ENCODE measurements at places on chromosomes 12 and 14.

GRCh38 chr12:41919048-41919447 is 225.6 kb downstream of the GXYLT1 start:
- no peak for DNase-seq

GRCh38 chr12:57611108-57611826 is at the start of gene ARHGEF25:
Gene ARHGEF25 (plus strand): TSS chr12:57611435. CDS start chr12:57611895, 460 bp downstream.
- DNase-seq, result peak; percentile 92

- DNase-seq, result no peak
Observed at GRCh38 chr14:76939015-76939742, 89.3 kb downstream of the IRF2BPL start.

DNA sequence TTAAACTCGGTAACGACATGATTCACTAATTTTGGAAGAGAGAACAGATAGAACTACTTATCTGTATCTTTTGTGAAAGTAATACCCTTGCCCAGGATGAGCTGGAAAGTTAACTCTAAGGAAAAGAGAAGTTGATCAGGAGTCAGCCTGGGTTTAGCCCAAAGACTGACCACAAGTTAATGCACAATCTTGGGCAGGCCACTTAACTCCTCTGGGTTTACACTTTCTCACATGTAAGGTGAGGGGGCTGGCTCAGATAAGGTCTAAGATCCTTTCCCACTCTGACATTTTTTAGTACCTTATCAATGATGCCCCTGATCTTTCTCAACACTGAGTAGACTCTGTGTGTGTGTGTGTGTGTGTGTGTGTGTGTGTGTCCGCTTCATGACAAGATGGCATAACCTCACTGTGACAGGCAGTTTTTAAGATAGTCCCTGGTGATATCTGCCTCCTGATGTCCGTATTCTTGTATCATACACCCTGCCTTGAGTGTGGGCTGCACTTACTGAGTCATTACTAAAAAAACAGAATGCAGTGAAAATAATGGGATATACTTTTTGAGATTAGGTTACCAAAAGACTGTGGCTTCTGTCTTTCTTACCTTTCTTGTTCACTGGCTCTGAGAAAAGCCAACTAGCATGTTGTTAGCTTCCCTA is 56.2 kb upstream of the CCDC198 start:
- DNase-seq, result no peak

- no peak for DNase-seq
Observed at GRCh38 chr12:89393551-89394121, 41.3 kb upstream of the DUSP6 start.

- no peak for DNase-seq
Observed at GRCh38 chr12:18204053-18204452, 57.3 kb upstream of the PIK3C2G start.

- DNase-seq, result no peak
Observed at GRCh38 chr14:75697386-75697785, 36.3 kb downstream of the TTLL5 start.

DNA sequence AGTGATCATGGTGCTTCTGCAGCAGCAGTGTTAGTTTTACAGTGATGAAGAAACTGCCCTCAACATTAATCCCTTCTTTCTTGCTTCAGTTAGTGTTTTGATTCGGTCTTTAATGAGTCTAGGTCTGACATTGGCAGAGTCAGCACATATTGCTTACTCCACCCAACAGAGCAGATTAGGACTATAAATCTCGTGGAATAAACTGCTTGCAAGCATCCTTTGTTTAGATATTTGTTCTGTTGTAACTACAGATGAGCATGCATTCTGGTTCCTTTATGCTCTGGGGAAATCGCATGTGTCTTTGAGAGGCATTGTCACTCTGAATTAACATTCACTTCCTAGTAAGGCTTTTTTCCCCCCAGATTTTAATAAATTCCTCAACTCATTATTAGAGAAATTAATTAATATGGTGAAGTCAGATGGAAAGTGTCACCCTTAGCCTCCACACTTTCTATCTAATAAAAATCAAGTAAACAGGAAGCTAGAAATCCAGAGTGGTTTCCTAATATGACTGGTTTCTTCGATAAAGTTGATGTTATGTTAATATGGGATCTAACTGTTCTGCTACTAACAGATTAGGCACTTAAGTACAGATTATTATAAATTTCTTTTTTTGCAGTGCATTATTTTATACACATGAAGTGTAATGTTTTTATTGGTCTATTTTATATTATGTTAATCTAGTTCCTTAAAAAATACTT is 86.2 kb upstream of the SSTR1 start:
- DNase-seq, result no peak

- DNase-seq, result no peak
Observed at GRCh38 chr12:57708296-57708695, 14.4 kb downstream of the OS9 start.

DNA sequence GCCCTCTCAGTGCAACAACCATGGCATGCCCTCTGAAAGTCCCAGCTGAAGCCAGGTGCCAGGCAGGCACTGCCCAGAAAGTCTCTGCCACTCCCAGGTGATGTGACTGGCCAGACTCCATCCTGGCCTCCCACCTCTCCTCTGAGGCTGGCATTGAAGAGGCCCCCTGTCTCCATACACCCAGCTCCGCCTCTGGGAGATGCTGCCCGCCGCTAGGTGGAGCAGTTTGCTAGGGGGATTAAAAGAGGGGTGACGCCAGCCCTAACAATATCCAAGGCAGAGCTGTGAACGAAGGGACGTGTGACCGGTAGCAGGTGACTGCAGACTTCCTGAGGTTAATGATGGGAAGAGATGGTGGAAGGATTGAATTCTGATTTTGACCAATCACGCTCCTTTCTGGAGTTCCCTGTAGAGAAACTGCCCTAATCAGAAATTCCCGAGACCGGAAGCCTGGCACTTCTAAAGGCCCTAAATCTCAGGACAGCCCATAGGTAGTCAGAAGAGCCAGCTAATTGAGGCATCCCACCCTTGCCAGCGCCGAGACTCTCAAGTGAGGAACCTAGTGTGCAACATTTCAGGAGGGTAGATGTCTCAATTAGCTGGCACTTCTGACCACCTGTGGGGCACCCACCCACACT is 8.3 kb upstream of the PLEK2 start:
- no peak for DNase-seq

GRCh38 chr14:101019541-101019940 is 116.0 kb upstream of the RTL1 start:
- peak; percentile 17 for DNase-seq

GRCh38 chr12:1093166-1093751 is 102.2 kb downstream of the ERC1 start:
- DNase-seq, result no peak

DNA sequence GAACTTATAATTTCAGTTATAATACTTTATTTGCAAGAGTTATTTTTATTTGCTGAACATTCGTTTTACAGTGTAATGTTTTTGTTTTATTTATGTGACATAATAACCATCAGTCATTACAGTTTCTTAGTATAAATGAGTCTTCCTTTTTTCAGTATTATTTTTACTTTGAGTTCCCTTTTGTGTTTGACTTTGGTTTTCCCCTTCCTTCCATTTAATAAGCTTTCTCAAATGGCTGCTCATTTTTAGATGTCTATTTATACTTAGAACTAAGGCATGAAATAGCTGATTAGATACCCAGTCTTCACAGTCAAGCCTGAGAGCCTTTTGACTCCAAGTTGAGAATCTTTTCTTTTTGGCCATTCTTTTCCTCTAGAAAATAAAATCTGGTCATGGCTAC is 404.5 kb downstream of the LRFN5 start:
- DNase-seq, result no peak

GRCh38 chr12:50110127-50110761 is 1.8 kb upstream of the COX14 start:
- peak; percentile 49 for DNase-seq

- no peak for DNase-seq
Observed at GRCh38 chr14:51139121-51139681, 44.3 kb upstream of the TRIM9 start.

- no peak for DNase-seq
Observed at GRCh38 chr14:86168371-86168770, 638.4 kb downstream of the FLRT2 start.

DNA sequence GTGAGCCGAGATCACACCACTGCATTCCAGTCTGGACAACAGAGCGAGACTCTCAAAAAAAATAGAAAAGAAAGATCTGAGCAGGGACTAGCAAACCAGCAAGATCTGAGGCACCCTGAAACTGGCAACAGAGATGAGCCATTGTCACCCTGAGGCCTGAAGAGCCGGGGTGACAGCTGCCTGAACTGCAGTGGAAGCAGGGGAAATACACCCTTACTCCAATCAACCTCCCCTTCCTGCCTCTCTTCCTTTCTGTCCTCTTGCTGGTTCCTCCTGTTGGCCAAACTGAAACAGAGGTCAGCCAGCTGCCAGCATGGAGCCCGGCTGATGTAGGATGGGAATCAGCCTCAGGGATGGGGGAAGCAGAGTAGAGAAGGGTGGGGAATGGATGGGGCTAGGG is 192.0 kb downstream of the CHST11 start:
- DNase-seq, result no peak

DNA sequence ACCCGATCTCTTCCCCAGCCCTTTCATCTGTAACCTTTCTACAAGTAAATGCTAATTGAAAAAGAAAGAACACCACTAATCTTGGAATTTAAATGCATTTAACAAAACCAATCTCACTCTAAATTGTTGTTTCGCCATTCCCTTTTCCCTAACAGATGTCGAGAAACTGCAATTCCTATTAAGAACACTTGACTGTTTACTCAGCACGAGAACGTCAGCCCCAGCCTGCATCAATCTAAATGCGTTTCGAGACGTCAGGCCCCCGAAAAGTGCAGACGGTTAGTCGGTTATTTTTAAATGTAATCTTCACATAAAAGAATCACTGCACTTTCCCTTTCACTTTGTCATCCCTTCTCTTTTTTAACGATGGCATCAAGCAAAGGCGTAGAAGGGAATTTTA is 837.6 kb downstream of the VRK1 start:
- peak; percentile 30 for DNase-seq

DNA sequence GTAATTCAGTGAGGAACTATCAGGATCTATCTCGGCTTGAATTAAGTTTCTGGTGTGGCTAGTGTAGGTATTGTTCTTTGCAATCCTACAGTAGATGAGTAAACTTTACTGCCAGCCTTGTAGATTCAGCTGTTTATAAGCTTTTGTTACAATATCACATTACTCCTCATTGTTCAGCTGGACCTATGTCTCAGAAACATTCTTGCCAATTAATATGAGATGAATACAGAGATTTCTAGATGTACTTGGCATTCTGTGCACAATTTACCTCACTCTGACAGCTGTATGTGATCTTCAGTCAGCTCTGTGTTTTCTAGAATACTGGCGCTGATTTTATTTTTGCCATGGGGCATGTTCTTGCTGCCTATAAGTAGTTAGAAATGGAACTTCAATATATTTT is 55.7 kb downstream of the METTL25 start:
- DNase-seq, result no peak

DNA sequence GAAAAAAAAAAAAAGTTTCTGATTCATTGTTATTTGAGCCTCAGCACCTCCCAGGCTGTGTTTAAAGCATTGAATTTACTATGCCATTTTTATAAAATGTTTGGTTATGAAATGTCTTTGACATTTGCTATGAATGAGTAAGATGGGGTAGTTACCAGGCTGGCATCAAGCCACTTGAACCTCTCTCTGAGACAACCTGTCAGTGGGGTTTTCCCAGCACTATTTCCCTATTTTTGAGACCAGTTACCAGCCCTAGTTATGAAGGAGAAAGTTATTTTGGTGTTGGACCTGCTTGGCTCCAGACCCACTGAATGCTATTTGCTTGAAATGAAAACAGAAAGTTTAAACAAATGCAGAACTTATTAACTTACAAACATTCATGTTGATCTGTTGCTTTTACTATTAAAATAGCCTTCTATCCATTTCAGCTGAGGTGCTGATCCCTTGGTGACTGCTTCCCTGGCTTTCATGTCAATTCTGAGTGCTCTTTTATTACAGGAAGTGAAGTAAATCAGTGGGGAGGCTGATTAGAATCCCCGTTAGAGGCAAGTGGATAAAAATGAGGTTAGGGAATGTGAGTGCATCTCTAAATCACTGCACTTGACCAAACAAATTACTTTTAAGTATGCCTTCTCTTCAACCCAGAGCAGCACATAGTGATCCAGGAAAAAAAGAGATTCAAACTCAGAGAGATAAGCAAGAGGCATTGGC is 37.8 kb downstream of the LLPH start:
- no peak for DNase-seq

- DNase-seq, result peak; percentile 43
Observed at GRCh38 chr12:49622501-49623141, 740 bp upstream of the PRPF40B start.

DNA sequence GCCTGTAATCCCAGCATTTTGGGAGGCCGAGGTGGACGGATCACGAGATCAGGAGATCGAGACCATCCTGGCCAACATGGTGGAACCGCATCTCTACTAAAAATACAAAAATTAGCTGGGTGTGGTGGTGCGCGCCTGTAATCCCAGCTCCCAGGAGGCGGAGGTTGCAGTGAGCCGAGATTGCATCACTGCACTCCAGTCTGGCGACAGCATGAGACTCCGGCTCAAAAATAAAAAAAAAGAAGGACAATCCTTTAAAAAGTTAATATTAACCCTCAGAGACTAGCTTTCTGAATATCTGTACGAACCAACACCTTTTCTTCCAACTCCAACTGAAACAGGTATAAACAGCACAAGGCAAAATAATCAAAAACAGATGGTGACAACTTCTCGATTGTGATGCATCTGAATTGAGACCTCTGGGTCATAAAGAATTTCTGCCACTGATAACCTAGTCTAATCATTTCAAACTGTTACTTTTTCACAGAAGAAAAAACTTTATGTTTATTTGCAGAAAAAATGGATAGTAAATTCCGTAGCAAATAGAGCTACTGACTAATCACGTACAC is 27.8 kb downstream of the CLIP1 start:
- no peak for DNase-seq

- no peak for DNase-seq
Observed at GRCh38 chr14:61266436-61266835, 14.7 kb downstream of the TMEM30B start.

DNA sequence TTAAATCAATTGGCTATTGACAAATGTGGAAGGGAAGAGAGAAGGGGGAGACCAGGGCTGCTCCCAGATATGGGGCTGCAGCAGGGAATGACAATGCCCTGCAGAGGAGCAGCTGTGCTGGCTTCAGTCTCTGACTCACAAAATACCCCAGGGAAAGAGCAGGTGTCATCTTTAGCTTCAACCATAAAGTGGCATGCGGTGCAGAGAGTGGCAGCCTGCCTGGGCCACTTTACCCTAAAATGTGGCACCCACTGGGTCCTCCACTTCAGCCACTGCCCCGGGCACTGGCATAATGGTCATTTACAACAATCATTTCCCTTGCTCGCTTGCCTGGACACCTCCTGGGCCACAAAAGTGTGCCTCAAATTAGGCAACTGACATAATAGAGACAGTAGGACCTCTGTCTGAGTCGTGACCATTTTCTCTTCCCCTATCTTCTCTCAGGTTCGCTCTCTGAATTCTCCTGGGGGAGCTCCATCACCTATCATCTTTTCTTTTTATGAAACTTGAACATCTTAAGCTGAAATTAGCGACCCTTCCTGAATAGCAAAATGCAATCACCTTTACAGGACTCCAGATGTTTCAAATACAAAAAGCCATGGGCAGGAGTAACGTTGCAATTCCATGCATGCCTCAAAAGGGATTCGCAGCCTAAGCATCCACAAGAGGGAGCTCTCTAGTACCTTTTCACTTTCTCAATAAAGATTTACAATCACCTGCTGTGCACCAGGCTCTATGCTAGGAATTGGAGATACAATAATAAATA is 179.9 kb upstream of the ATF7IP start:
- DNase-seq, result peak; percentile 35

GRCh38 chr14:102868956-102869547 is 53.4 kb upstream of the AMN start:
- no peak for DNase-seq

- no peak for DNase-seq
Observed at GRCh38 chr12:24378548-24379407, 429.3 kb upstream of the SOX5 start.

- DNase-seq, result no peak
Observed at GRCh38 chr12:51792417-51792816, 56.1 kb downstream of the FIGNL2 start.

All from femur (tissue), 1 donor.